ENCODE measurements at places on chromosomes 11 and 22. TPM values are rescaled to one million over a fixed set of nuclear protein-coding genes. Genes with fewer than 3 reads are reported as not detected.

Gene CCDC87
- 0.60 TPM for total RNA-seq

Gene LRRC4C
- total RNA-seq: not detected

Gene GRM5
- total RNA-seq: not detected

Gene HORMAD2
- total RNA-seq: not detected

Gene TUB
- total RNA-seq: 5.2 TPM
